ENCODE measurements at places on chromosomes 6 and 20.

DNA sequence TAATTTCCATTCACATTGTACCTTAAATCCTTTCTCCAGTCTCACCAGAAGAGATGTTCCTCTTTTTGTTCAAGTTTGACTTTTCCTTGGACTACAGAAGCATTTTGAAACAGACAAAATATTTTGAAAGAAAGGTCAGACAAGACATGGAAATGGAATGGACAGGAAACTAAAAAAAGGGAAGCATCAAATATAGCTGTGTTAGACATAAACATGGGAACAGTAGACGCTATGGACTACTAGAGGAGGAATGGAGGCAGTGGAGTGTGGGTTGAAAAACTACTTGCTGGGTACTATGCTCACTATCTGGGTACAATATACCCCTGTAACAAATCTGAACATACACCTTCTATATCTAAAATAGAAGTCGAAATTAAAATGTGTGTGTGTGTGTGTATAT is 4.1 kb upstream of the FAM135A start:
- DNase-seq = no peak

- no peak for DNase-seq
Measured at GRCh38 chr6:43762410-43762768, 7.6 kb upstream of the VEGFA start.

- no peak for DNase-seq
Measured at GRCh38 chr6:134057478-134057877, 5.1 kb upstream of the SLC2A12 start.

DNA sequence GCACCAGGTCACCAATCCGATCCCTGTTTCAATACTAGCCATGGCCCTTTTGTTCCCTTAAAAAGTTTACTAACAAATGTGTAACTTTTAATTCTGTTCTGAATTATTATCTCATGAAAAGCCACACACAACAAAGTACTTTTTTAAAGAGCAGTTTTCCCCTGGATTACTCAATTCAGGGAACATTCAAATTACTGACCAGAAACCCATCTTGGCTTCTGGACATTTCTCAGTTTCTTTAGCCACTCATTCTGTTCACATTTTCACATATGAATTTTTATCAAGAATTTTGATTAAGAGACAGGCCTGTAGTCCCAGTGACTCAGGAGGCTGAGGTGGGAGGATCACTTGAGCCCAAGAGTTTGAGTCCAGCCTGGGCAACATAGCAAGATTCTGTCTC is 47.4 kb downstream of the INSM1 start:
- DNase-seq = no peak

- DNase-seq = no peak
Measured at GRCh38 chr6:16630026-16630643, 131.1 kb downstream of the ATXN1 start.

DNA sequence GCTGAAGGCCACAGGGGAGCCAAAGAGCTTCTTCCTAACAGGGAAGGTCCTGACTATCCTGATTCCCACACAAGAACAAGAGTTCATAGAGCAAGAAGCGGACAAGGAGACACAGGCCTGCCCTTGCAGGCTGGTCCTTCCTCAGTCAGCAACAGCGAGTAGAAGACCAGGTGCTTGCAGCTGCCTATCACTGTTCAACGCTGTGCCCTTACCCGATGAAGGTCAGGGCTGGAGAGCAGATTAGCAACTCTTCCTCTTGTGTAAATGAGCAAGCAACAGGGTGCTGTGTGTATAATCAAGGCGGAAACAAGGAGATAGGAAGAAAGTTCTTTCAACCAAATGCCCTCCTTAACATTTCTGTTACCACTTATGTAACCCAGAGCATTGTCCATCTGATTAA is 115.3 kb upstream of the SPACA1 start:
- no peak for DNase-seq

- DNase-seq = peak; percentile 54
Measured at GRCh38 chr20:57622579-57623381, 2.6 kb upstream of the ZBP1 start.

DNA sequence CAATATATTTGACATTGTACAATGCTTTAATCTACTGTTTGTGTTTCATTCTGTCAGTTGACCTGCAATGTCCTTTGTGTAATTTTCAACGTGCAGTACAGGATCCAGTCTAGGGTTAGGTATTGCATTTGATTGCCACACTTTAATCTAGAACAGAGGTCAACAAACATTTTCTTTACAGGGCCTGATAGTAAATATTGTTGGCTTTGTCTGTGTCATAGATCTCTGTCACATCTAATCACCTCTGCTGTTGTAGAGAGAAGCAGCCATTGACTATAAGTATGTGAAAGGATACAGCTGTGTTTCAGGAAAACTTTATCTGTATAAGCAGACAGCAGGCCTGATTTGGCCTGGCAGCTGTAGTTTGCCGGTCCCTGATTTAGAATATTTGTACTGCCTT is 39.3 kb downstream of the ATRN start:
- no peak for DNase-seq

GRCh38 chr20:64115171-64115911 is 8.0 kb upstream of the NPBWR2 start:
- no peak for DNase-seq

- no peak for DNase-seq
Measured at GRCh38 chr6:112352607-112353006, 5.5 kb downstream of the RFPL4B start.

DNA sequence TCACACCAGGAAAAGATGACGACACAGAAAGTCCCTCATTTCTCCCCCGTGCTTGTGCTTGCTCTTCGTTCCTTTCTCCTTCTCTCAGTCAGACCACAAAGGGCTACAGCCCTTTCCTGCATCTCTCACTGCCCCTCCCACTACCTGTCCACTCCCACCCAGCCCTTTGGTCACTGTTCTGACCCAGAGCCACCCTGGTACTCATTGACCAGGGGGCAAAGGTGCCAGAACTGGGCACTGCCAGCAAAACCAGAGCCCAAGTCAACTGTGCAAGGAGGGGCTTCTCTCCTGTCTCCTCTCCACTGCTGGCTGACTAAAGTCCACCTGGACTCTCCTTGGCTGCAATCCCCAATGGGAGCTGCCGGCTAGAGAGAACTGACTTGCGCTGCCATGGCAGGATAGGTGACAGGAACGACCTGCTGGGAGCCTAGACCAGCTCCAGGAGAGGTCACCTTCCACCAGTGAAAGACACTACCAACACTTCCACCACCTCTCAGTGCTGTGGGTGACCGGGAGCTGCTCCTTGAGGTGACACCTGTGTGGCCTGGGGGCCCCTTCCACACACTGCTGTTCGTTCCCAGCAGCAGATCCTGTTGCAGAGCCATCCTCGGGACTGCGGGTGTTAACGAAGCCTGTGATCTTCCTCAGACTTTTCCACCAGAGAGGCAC is 32.8 kb downstream of the KCNK17 start:
- no peak for DNase-seq

GRCh38 chr6:71444222-71444621 is 155.6 kb downstream of the OGFRL1 start:
- DNase-seq = no peak

DNA sequence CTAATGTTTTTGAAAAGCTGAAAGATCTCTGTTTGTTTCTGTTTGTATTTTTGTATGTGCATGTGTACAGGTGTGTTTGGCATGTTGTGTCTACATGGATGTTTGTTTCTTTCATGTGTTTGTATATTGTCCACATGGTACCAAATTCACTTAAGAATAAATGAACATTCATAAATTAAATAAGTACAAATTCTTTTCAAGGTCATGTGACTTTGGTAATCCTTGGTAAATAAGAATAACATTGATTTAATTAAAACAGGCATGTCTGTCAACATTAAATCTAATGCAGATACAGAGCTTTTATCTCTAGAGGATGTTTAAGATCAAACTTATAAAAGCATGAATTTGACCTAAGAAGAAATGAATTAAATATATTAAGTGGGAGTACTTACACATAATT is 219.8 kb upstream of the EPHA7 start:
- DNase-seq = no peak

DNA sequence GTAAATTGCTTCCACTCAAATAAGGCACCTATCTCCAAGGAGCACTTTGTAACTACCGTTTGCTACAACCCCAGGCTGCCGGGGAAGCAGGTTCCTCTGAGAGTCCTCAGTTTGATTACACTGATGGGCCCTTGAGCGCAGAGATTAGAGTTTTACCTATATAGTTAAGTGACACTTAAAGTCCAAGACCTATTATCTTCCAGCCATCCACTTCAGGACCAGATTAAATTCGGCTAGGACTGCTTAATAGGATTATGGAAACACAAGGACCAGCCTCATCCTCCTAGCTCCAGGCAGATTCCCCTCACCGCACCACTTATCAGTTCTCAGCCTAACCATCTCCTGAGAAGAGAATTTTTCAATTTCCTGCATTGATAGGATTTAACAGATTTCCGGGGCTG is 64.7 kb upstream of the TIAM2 start:
- DNase-seq = no peak

- no peak for DNase-seq
Measured at GRCh38 chr6:44104481-44105021, 22.7 kb downstream of the MRPL14 start.

- no peak for DNase-seq
Measured at GRCh38 chr6:29831776-29832175, 4.2 kb downstream of the HLA-G start.

DNA sequence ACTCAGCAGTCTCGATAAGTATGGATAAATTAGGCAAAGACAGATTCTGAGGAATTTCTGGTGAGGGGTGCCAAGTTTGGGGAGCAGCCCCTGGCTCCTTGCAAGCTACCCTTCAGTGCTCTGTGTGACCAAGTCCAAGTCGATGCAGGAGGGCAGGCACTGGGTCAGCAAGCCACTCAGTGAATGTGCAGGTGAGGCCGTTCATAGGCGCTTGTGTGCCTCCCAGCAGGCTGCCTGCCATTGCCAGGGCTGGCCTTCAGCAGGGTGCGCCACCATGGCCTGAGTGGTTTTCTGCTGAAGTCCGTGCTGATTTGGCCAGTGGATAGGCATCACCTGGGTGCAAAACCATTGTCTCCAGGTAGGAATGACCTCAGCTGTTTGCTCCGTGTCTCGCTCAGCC is 3.3 kb upstream of the GNRH2 start:
- DNase-seq = no peak

DNA sequence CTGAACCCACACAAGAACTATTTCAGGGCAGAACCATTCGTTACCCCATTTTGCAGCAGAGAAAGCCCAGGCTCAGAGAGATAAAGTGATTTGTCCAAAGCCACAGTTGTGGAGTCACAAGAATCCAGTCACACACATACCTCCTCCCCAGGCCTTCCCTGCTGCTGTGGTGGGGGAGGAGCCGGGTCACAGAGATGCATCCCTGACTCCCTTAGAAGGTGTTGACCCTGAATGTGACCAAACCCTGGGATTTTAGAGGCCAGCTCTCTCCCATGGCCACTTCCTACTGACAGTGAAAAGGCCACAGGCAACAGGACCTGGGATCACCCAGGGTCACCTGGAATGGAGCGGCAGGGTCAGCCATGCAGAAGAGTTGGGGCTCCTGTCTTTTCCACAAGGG is 48.6 kb downstream of the CHMP4B start:
- DNase-seq = no peak

GRCh38 chr6:106102034-106102433 is 15.9 kb downstream of the PRDM1 start:
- DNase-seq = no peak

DNA sequence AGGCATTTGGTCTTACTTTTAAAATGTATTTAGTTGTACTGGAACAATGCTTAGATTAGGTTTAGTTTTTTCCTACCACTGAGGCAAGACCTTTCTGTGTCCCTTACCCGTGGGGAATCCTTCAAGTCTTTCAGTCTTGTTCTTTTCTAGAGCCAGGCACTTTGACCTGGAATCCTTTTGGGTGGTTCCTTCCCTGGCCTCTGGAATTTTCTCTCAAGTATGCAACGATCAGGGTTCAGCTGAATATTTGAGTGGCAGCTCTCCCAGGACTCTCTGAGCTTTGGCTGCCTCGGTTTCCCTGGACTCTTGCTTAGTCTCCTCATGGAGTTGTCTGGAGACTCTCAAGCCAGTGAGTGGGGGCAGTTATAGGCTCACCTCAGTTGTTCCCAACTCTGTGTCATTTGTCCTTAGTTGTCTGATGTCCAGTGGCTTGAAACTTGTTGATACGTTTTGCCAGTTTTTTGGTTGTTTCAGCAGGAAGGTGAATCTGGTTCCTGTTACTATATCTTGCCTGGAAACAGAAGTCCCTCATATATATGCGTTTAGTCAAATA is 118.1 kb downstream of the QKI start:
- DNase-seq = no peak

GRCh38 chr6:16471222-16471909 is 233.0 kb downstream of the GMPR start:
- DNase-seq = no peak

DNA sequence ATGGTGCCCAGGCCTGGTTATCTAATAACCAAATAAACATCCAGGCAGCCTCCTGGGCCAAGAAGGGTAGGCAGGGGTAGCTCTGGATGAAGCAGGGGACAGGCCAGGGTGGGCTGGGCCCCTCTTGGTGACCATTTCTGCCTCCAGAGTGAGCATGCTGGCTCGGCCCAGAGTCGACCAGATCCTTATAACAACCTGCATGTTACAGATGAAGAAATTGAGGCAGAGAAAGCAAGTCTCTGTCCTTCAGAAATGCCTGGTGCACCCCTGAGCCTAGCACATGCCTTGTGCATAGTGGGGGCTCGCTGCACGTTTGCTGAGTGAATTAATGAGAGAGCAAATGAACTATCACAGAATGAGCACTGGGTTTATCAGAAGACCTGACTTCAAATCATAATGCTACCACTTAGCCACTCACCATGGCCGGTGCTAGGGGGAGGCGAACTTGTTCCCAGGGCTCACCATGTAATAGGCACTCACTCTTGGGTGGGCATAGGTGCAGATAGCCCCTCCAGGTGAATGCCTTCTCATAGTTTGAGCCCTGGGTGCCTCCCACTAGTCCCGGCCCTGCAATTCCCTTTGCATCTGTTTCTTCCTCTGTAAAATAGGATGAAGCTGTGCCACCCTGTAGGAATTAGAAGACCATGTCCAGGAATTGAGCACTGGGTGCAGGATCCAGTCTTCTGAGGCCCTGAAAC is 3.8 kb upstream of the APCDD1L start:
- DNase-seq = no peak

DNA sequence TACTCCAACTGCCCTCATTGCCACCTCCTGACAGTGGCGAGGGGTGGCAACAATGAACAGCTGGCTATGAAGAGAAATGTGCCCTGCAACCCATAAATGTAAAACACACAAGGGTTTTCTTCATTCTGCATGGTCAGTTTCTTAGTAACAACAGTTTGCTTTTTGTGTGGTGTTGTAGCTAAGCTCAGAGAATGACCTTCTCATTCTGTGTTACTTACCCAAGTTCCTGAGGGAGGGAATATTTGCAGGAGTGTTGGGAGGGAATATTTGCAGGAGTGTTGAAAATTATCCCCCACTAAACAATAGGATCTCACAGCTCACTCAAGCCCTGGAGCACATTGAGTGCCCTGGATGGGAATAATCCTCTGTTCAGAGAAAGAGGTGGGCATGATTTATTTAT is 456.4 kb upstream of the CDH4 start:
- DNase-seq = no peak
